ENCODE measurements at places on chromosomes 1 and 21. TPM values are rescaled to one million over a fixed set of nuclear protein-coding genes. Genes with fewer than 3 reads are reported as not detected.

- no peak for DNase-seq
Observed at GRCh38 chr1:224718470-224719053, 102.4 kb downstream of the CNIH3 start.

The ADGRL4 gene
- 13.0 TPM for polyA plus RNA-seq

DNA sequence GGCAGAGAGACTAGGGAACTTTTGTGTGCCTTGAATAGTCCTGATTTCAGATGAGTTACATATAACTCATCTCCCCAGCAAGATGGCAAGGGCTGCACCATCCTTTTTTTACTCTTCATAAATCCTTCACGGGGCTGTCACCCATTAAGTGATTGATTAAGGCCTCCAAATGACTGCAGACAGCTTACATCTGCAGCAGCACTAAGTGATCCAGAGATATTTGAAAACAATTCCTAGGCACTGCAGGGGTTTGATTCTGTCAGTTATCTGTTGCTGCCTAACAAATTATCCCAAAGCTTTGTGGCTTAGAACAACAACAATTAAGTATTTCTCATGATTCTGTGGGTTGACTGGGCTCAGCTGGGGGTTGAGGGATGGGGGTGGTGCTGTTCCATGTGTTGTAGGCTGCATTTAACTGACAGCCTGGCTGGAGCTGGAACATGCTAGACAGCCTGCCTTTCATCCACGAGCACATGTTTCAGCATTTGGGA, 19.3 kb downstream of the TEX38 start:
- no peak for DNase-seq

GRCh38 chr1:215405211-215405610, 161.9 kb upstream of the KCTD3 start:
- DNase-seq: no peak

The PGLYRP4 gene
- polyA plus RNA-seq: not detected

Data from left lung (tissue), 14 donors.